NCI-H748 treated with DMSO at 0.1 percent for 48 hours (cell line): ENCODE measurements at places on chromosomes 13 and 19.

DNA sequence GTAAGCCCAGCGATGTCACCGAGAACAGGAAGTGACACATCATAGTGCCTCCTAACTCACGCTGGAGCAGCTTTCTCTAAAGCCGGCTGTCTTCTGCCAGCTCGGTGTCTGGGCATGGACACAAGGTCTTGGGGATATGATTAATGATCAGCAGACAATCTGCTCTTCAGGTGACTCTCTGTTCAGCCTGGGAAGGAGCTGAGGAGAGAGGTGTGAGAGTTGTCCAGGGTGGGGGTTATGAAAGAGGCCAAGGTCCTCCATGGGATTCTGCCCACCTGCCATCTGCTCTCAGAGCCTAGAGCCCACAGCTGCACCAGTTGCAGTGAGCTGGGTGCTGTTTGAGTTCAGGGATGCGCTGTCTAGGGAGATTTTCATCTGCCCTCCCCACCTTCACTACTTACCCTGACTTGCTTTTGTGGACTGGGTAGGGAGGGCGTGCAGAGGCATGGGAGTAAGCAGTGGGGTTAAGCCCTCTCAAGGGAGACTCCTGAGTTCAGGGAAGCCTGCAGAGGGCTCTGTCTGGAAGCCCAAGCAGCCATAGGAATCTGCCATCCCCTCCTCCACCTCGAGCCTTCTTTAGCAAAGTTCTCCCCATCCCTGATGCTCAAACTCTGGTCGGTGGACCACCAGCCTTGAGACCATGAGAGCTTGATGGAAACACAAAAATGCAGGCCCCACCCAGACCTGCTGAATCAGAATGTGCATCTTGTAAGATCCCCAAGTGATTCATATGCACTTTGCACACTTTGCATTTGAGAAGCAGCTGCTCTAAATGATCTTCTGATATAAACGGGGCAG lies 539.7 kb downstream of the RFC3 start:
- no peak for DNase-seq

DNA sequence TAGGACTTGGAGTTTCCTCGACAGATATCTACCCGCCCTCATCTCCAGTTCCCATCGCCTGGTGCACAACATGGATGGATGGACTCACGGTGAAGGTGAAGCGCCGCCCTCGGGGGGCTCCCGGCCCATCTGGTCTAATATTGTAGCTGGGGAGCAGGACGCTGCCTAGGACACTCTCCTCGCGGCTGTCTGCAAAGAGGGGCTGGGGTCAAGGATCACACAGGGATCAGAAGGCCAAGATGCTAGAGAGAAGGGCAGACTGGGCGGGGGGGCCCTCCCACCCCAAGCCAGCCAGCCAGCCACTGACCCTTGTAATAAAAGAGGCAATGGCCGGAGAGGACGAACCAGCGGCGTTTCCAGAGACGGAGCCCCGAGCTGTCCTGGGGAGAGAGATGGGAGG lies 7.1 kb downstream of the PLEKHA4 start:
- no peak for DNase-seq

- DNase-seq = no peak
These were observed 36.2 kb upstream of the GARRE1 start for GRCh38 chr19:34217952-34218817.

GRCh38 chr19:55777528-55777927 lies 8.6 kb downstream of the RFPL4AL1 start:
- DNase-seq = peak; percentile 29

DNA sequence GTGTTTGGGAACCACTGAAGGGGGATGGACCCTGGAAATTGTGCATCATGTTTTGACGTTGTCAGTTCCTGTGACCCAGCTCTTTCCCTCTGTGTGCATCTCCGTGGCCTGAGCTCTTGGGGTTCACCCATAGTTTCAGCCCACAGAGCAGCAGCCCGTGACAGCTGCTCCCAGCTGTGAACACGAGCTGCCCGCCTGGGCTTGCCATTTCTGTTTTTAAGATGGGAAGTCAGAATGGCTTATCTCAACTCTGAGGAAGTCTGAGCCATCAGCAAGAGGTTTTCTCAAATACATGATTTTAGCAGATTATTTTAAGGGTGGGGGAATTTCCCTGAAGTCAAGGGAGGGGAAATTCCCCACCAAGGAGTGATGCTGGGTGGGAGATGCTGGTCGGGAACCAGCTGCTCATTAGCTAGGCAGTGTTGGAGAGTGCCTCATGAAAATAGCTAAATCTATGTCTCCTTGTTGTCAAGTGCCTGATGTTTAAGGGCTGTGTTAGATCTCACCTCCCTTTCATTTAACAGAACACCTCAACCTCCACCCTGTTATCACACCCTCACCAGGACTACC lies 34.8 kb upstream of the C1QTNF9 start:
- no peak for DNase-seq

DNA sequence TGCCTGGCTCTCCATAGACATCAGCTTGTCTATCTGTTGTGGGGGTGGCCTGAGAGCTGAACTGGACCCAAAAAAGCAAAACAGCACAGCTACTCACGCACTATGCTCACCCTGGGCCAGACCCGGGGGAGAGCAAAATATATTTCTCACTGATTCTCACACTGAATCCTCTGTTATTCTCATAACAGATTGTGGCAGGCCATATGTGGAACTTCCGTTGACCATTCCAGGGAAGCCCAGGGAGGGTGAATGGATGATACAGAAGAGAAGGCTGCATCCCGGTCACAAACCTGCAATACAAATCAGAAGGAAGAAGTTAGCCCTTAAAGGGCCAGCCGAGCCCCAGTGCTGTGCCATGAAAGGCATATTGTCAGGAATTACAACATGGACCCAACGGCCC lies 362.5 kb downstream of the ZNF536 start:
- DNase-seq = no peak

- DNase-seq = no peak
These were observed 165.0 kb downstream of the LACC1 start for GRCh38 chr13:44044547-44045179.

DNA sequence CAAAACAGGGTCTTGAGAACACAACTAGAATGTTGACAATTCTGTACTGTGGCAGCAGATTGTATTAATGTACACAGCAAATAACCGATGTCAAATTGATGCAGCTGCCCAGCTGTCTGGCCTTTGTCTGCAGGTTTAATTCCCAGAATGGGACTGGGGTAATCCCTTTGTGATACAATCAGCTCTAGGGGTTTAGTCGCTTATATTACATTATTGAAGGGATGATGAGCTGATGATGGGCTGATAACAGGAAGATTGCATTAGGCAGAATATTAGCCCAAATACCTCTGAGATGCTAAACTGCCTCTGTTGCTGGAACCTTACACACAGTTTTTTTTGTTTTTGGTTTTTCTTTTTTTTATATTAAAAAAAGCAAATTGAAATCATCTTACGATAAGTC lies 265.0 kb downstream of the RBM26 start:
- DNase-seq = peak; percentile 25

- DNase-seq = no peak
These were observed 12.9 kb downstream of the GZMM start for GRCh38 chr19:556611-557382.

DNA sequence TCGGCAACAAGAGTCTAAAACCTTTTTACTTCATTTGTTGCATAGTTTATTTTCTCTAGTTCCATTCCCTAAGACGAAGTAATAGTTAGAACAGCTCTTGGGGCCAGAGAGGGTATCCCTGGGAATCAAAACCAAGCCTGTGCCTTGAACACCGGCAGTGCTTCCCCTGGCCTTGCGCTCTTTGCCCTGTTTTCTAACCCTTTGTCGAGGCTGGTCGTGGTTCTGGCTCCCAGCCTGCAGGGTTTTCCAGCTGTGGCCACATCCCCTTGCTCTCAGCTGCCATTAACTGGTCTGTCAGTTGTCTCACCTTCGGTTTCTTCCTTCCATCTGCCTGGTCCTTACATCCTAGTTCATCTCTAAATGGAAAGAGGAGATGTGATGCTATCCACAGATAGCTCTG lies 61.0 kb downstream of the HSPH1 start:
- no peak for DNase-seq

DNA sequence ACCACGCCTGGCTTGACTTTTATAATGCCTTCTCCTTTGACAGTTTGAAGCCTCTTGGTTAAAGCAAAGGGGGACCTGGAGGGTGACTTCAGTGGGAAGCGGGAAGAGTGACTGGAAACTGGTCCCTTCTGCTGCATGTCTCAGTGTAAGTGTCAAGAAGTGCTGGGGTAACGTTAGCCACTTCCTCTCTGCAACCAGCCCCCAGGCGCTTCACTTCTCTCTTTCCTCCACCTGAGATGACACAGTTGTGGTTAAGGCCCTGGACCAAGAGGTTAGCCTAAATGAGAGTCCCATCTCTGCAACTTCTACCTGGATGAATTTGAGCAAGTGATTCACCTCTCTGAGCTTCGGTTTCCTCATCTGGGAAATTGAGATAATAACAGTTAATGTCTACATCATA lies 16.3 kb downstream of the LEUTX start:
- no peak for DNase-seq

GRCh38 chr19:16379521-16380313 lies 55.1 kb downstream of the KLF2 start:
- no peak for DNase-seq

- DNase-seq = no peak
These were observed 2.9 kb downstream of the KLF2 start for GRCh38 chr19:16327501-16327900.

DNA sequence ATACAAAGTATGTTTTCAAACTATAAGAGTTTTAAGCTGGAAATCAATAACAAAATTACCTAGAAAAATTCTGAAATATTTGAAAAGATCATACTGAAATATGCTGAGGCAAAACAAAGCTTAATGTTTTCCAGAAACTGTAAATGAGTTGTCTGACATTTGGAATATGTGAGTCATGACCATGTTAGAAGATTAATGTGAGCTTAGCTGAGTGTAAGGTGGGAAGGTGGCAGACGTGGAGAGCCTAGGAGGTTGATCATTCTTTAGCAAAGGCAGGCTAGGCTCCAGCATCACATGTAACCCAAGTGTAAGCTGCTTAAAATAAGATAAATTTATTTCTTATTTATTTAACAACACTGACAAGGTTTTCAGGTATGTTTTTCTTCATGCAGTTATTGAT lies 2086.1 kb upstream of the PCDH20 start:
- no peak for DNase-seq

DNA sequence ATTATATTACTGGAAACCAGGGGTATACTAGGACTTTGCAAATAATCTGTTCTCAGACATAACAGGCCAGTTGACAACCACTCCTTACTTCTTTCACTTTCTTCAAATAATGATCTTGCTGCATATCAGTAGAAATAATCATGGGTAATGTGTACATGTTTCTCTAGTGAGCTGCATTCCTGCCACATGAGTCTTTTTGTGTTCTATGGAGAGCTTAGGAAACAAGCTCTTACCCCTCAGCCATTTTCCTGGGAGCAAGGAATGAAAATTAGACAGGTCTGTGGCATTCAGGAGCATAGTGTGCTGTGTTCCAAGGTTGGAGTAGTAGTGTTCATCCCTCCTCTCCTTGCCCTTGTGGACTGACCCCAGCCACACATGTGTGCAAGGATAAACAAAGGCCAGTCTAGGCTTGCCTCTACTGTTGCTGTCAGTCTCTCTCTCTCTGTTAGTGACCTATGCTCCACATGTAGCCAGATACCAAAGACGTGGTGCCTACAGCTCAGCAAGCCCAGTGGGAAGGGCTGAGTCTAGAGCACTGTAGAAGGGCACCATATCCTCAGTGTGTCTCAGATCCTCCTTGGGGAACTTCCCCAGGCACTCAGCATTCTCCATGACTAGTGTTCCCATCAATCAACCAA lies 11.5 kb upstream of the OXGR1 start:
- no peak for DNase-seq

- no peak for DNase-seq
These were observed 53.2 kb upstream of the NFIC start for GRCh38 chr19:3313199-3313575.

DNA sequence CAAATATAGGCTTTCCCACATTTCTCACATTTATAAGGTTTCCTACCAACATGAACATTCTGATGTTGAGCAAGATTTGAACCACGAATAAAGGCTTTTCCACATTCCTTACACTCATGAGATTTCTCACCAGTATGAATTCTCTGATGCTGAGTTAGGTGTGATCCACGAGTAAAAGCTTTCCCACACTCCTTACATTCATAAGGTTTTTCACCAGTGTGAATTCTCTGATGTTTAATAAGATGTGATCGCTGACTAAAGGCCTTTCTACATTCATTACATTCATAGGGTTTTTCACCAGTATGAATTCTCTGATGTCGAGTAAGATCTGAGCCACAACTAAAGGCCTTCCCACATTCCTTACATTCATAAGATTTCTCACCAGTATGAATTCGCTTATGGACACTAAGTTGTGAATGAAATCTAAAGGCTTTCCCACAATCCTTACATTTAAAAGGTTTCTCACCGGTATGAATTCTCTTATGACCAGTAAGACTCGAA lies 19.0 kb downstream of the ZNF790 start:
- DNase-seq = no peak

- DNase-seq = no peak
These were observed 23.7 kb downstream of the DCLK1 start for GRCh38 chr13:36107521-36107920.

GRCh38 chr13:74819549-74819948 lies 662.4 kb downstream of the TBC1D4 start:
- no peak for DNase-seq

DNA sequence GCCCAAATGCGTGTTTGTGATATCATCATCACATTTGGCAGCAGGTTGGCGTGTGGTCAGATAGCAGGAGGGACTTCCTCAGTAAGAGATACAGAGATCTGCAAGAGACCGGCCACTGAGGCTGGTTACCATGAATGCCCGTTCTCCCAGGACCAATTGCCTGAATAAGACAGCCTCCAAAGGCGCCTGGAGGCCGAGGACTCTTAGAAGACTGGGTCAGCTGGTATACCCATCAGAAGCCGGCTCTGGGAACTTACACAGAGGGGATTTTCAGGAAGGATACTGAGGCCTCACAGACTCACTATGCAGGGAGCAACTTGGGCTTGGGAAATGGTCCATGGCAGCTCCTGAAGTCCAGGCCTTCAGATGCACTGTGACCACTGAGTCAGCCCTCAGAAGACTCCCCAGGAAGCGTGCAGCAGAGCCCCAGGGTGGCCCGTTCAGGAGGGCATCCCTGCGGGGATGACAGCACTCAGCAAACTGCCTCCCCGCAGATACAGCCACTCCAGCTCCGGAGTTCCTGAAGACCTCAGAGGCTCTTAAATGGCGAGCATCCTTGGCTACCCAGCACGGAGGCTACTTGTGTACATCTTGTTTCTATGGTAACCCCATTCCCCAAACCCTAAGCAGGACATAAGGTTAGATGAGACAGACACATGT lies 26.4 kb upstream of the VSTM2B start:
- no peak for DNase-seq

- no peak for DNase-seq
These were observed 1372.1 kb downstream of the PCDH9 start for GRCh38 chr13:65857942-65858565.

DNA sequence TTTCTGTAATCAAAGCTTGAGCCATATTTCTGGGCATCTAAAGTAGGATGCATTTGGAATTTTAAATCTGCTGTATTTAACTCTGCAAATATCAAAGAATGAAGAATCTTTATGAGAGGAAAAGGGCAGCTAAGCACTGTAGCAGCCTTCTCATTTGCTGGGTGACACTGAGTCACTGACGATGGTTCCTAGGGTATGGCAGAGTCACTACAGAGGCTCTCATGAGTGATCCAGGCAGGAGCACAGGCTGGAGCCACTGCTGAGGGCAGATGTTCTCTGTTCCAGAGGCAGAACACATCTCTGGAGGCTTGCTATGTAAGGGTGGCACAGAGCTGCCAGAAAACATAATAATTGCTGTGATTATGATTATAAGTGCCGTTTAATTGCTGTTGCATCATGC lies 340.7 kb upstream of the HTR2A start:
- no peak for DNase-seq
